ENCODE measurements at places on chromosomes 4 and X.

DNA sequence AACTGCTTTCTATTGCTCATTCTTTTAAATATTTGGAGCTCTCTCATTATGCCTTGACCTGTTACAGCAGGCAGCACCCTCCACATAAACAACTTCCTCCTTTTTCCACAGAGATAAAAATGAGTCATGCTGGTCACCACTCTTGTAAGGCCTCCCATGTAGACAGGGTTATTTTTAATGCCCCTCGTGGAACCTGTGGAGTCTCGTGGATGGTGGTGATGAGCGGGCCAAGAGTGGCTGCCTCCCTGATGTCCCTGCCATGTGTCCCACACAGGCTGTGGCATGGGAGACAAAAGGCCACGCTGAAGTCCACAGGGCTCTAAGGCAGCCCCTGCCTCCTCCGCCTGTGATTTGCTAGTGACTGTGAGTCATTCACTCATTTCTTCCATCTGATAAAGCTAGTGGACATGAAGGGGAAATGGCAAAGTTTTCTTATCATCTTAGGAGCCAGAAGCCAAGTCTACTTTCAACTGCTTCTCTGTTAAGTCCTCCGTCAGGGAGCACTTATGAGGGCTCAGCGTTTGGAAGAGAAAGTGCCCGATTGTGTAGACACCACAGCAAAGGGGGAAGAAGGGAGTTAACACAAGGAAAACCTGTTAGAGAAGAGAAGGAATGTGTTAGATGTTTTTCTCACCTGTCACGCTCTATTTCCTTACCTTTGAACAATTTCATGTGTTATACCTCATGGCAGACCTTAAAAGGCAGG, 121.6 kb upstream of the FAT1 start:
- DNase-seq = no peak

GRCh38 chr4:40150932-40151331, 45.9 kb upstream of the RHOH start:
- DNase-seq = no peak

DNA sequence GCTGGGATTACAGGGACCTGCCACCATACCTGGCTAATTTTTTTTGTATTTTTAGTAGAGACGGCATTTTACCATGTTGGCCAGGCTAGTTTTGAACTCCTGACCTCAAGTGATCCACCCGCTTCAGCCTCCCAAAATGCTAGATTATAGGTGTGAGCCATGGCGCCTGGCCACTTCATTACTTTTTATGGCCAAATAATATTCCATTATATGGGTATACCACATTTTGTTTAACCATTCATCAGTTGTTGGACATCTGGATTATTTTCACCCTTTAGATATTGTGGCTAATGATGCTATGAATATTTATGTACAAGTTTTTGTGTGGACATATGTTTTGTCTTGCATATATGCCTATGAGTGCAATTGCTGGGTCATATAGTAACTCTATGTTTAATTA, 8.6 kb upstream of the FHIP1A start:
- DNase-seq = no peak

- DNase-seq = no peak
Measured at GRCh38 chr4:56931924-56932323, 24.2 kb downstream of the REST start.

DNA sequence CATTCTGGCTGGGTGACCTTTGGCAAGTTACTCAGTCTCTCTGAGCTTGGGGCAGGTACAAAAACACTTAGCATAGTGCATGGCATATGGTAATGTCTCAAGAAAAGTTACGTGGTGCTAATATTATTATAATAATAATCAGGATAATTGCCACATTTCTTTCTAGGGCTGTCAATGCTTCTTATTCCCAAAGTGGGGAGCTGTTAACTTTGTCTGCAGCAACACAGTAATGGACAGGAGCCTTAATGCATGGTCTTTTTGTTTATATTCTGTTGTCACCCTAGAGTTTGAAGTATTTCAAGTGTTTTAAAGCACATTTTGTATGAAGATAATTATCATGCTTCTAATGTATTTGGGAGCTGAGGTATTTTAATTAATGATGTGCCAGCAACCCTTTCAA, 121.8 kb downstream of the FHIP1A start:
- no peak for DNase-seq

GRCh38 chr4:649293-649625, 23.9 kb downstream of the PDE6B start:
- no peak for DNase-seq

- no peak for DNase-seq
Measured at GRCh38 chr4:116639070-116639577, 446.3 kb downstream of the TRAM1L1 start.

Data from activated T-cell treated with anti-CD3 and anti-CD28 coated beads, Interleukin-2, amount 50 U/mL, for 1 hour (primary cell).